ENCODE measurements at places on chromosomes 6 and 20. TPM values are rescaled to one million over a fixed set of nuclear protein-coding genes. Genes with fewer than 3 reads are reported as not detected.

Gene STMND1
- not detected for total RNA-seq

Gene CLDN20
- not detected for total RNA-seq

Gene ENPP4
- total RNA-seq: 23.1 TPM

Gene SEL1L2
- total RNA-seq: not detected

Gene SIRPD
- total RNA-seq: not detected

Gene SLC25A27
- 18.8 TPM for total RNA-seq

Gene DEK
- 89.4 TPM for total RNA-seq

Gene KDM1B
- 14.6 TPM for total RNA-seq

Gene HRH3
- not detected for total RNA-seq

Gene B3GAT2
- 0.03 TPM for total RNA-seq

Gene CST7
- 1.0 TPM for total RNA-seq

Gene SERAC1
- total RNA-seq: 6.2 TPM
